ENCODE measurements at places on chromosomes 5 and 9.
A peak's percentile ranks its signal among the peaks of the same experiment; 100 is the strongest.

GRCh38 chr5:36667824-36668223 lies 61.4 kb downstream of the SLC1A3 start:
- no peak for DNase-seq

GRCh38 chr9:84285381-84285780 lies 55.2 kb downstream of the SLC28A3 start:
- no peak for DNase-seq

DNA sequence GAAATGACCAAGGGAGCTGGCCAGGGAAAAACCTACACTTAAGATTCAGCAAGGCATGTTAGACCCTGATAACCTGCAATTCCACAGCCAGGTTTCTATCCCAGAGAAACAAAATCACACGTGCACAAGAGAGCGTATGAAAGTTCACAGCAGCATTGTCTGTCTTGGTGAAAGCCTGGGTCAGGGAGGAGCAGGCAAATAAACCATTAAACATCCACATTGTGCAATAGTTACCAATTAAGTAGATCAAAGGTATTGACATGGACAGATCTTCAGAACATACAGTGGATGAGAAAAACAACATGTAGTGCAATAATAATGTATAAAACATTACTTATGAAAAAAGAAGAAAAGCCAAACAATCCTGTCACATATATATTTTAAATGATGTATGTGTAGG lies 15.9 kb upstream of the GPX3 start:
- no peak for DNase-seq

- no peak for DNase-seq
Measured at GRCh38 chr5:142246258-142246657, 78.6 kb downstream of the SPRY4 start.

- no peak for DNase-seq
Measured at GRCh38 chr5:116360008-116360853, 214.4 kb downstream of the SEMA6A start.

- DNase-seq: peak; percentile 67
Measured at GRCh38 chr9:125558453-125559092, 148.4 kb downstream of the MAPKAP1 start.

DNA sequence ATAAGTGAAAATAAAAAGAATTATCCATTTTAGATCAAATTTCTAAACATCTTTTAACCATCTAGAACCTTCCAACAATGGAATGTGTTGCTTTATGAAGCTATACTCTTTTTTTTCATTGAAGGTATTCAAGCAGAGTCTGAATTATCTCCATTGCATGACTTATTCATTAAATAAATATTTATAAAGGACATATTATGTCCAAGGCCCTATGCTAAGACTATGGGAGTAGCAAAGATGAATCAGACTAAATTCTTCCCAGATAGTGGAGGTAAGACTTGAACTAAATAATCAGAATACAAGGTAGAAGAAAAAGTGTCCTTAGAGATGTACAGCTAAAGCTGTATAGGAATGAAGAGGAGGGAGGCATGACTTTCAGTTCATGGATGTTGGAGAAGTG lies 215.5 kb upstream of the RGMB start:
- no peak for DNase-seq

DNA sequence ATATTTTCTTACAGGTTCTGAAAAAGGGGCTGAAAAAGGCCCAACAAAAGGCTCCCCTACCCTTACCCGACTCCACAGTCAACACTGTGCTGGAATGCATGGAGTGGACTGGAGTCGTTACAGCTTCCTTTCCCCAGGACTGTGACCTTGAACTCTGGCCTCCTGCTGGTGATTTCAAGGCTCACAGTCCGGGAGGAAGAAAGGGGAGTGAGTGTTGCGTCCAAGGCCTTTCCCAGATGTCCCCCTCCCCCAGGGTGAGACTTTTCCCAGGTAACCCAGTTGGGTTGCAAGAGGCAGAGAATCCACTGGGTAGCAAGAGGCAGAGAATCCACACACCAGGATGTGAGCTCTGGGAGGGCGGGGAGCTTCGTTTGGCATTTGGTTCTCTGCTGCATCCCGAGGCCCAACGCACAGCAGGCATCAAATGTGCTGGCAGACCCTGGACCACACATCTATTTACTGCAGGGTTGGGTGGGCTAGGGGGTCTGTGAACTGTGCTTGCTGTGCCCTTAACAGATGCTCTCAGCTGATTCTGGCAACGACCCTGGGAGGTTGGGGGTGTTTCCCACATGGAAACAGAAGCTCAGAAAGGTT lies 37.5 kb downstream of the FABP6 start:
- no peak for DNase-seq

- DNase-seq: no peak
Measured at GRCh38 chr9:122179054-122179689, 19.5 kb downstream of the MORN5 start.

- no peak for DNase-seq
Measured at GRCh38 chr9:118962426-118962825, 406.8 kb downstream of the BRINP1 start.

GRCh38 chr5:91443023-91443422 lies 59.9 kb upstream of the ARRDC3 start:
- no peak for DNase-seq

DNA sequence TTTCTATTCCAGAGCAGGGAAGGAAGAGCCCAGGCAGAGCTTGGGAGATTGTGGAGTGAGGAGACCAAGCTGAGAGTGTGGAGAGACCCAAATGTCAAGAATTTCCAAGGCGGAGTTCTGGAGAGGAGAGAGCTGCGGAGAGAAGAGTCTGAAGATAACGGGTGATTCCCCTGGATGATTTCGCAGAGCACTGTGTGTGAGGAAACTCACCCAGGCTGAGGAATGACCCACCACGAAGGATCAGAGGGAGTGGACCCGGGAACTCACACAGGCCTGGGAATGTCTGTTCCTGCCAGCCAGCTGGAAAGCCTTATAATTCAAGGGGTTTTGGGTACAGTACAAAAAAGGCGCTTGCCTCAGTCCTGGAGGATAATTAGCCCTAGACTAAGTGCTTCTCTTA lies 94.2 kb downstream of the WNK2 start:
- no peak for DNase-seq

DNA sequence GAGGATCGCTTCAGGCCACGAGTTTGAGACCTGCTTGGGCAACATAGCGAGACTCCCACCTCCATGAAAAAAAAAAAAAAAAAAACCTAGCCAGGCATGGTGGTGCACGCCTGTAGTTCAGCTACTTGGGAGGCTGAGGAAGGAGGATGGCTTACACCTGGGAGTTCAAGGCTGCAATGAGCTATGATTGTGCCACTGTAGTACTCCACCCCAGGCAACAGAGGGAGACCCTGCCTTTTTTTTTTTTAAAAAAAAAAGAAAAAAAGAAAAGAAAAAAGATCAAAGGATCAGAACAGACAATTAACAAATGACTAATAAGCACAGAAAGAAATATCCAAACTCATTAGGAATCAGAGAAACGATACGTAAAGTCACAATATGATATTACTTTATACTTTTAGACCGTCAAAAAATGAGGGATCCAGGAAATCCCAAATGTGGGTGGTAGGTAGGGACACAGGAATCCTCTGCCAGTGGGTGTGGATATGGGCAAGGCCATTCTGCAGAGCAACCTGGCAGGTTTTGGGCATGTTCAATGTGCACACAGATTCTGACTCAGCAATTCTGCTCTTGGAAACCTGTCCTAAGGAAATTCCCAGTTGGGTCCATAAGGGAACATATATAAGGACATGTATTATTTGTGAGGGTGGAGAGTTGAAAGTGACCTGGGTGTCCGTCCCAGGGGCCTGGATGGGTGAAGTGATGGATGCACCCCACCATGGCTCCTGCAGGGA lies 144.7 kb upstream of the TBC1D2 start:
- DNase-seq: no peak

DNA sequence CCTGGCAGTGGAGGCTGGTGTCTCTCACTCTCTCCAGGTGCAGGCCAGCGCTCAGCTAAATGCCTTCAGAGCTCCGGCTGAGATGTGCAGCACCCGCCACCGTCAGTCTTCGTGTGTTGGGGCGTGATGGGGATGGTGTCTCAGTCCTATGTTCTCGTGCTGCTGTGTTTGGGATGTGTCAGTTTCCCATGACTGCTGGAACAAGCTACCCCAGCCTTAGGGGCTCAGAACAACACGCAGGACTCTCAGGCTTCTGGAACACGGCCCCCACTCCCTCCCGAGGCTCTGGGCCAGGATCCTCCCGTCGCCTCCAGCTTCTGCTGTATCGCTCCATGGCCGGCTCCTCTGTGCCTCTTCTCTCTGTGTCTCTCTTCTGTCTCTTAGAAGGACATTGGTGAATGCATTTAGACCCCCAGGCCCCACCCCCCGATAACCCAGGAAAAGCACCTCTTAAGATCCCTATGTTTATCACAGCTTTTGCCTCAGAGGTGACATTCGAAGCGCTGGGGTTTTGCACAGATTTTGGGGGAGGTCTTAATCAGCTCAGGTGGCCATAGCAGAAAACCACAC lies 9.6 kb upstream of the CEP72 start:
- no peak for DNase-seq

DNA sequence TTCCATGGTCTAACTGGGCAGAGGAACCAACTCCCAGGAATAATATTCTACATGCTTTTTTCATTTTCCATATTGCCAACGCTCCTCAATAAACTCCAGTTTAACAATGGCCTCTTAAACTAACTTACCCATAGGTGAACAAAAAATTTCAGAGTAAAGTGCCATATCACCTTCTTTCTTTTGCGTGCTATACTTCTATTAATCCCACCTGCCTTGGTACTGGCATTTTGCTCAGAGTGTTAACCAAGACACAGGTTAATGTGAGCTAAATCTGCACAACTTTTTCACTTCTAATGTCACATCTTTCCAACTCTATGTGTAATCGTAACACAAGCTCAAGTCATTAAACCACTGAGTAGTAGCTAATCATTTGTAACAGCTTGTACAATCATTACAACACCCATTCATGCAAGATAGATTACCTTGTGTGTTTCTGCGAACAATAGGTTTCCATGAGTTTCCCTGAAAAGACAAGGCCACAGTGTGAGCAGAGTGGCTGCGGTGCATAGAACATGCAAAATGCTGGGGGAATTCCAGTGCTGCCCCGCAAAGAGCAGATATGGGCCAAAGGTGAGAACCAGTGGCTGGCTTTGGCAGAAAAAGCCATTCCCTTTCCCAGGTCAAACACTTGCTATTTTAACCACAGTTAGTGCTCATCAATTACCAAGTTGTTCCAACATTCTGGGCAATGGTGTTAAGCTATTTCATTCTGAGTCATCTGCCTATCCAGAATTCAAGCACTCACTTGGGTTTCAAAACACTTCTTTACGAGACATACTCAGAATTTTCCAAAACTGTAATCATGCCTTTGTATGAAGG lies 42.8 kb downstream of the TIMD4 start:
- DNase-seq: peak; percentile 40

DNA sequence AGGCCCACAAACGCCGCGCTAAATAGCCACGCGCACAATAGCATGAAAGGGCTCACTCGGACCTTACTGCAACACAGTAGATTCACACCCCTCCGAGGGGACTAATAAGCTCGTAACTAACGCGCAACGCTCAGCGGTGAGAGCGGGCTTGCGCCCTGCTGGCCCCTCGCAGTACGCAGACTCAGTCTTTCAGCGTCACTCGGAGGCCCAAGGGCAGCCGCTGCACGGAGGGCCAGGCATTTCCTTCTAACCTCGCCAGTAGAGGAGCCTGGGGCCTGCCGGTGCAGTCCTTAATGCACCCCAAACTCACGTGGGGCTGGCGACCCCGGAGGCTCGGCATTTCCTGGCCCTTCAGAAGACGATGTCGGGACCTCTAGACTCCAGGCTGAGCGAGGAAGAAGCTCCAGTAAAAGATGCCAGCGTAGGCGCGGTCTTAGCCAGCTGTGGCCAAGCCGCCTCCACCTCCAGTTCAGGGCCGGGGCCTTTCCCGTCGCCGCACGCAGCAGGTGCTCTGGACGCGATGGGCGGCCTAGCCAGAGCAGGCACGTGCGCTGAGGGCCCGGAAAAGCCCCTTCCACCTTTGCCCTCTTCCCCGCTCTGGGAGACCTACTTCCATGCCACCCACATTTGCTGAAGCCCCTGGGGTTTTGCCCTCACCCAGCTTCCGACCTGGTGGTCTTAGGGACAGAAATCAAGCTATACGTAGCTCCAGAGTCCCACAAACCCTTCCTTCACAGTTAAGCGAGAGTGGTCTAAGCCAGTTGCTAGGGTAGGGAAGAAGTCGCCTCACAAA lies 38.3 kb upstream of the TIFAB start:
- DNase-seq: no peak

GRCh38 chr5:178940569-178941360 lies at the start of gene ZNF454:
Gene ZNF454, plus strand, starts transcription at chr5:178941198. Its CDS starts 1,594 bp downstream, at chr5:178942792.
- no peak for DNase-seq

- DNase-seq: no peak
Measured at GRCh38 chr9:111154081-111154562, 115.9 kb upstream of the LPAR1 start.

- no peak for DNase-seq
Measured at GRCh38 chr9:77176106-77176505, 1.2 kb upstream of the VPS13A start.

DNA sequence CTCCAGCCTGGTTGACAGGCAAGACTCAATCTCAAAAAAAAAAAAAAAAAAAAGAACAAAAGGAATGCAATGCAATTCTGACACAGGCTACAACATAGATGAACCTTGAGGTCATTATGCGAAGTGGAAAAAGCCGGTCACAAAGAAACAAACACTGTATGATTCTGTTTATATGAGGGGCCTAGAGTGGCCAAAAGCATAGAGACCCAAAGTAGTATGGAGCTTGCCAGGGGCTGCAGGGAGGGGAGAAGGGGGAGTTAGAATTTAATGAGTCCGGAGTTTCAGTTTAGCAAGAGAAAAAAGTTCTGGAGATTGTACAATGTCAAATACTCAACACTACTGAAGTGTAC lies 33.2 kb upstream of the ASS1 start:
- no peak for DNase-seq

DNA sequence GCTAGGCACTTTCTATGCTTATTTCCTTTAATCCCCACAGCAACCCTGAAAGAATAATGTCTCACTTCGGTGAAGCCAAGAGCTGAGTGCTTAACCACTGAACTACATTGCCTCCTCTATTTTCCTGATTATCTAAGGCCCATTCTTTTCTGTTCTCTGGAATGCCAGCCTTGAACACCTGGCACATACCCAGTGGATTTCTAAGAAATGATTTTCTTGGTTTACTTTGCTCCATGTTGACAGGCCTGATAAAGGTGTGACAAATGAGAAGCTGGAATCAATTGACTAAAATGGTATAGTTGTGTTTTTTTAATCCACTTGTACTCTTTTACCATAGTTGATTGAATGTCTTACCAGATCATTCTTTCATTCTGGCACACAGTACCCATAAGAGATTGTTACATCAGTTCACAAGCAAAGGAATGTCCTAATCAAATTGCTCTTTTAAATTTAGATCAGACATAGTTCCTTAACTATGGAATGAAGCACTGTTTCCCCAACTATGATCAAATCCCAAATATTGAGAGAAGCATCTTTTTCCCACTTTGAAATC lies 9.0 kb upstream of the ENC1 start:
- DNase-seq: no peak

DNA sequence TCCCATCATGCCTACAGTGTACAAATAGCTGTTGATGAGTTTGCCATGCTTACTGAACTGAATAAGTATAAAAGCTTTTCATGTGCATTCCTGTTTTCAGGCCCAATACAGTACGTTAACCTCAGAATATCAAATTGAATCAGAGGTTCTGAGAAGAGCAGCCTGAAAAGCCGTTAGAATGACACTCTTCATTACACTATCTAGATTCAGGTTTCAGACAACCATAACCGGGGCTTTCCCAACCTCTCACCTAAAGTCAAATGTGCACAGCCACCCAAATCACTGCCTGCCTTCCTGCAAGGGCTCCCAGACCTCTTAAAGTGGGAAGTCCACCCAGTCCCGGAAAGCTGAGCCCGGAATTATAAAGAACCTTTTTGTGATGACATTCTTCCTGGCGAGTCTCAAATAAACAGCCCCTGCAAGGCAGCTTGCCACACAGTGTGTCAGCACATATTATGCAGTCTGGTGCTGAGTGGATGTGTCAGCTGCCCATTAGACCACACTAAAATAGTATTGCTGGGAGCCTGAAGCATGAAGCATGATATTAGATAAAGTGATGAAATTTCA lies 245.8 kb downstream of the TLE4 start:
- no peak for DNase-seq

Data from CD4-positive, alpha-beta T cell treated with Interleukin-4 for 1 hour (primary cell).